ENCODE measurements at places on chromosomes 13 and 19. TPM values are rescaled to one million over a fixed set of nuclear protein-coding genes. Genes with fewer than 3 reads are reported as not detected.

FCHO1 gene
- total RNA-seq, result 1.7 TPM

CEACAM19 gene
- 5.3 TPM for total RNA-seq

KCTD15 gene
- 78.5 TPM for total RNA-seq

GPR12 gene
- not detected for total RNA-seq

- DNase-seq, result no peak
Measured at GRCh38 chr13:81591528-81592220, 1250.7 kb upstream of the SPRY2 start.

DNA sequence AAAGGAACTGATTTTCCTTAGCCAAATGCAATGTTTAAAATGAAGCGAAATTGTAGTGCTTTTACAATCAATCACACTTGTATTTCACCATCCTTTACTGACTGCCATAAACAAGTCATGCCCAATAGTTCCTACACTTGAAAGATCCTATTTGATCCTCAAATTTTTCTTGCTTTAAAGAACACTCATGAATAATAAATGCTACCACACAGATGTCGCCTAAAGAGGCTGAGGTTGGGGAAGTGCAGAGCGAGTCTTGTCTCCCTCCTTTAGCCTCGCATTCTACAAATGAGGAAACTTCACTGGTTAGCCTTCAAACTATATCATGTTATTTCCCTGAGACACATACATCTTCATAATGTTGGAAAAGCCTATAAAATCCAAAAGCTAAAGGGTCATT, 18.7 kb upstream of the AMER2 start:
- DNase-seq, result no peak

- peak; percentile 44 for DNase-seq
Measured at GRCh38 chr19:4970558-4971423, 1.9 kb downstream of the KDM4B start.

- DNase-seq, result no peak
Measured at GRCh38 chr13:46043647-46044046, 8.9 kb downstream of the ZC3H13 start.

DNA sequence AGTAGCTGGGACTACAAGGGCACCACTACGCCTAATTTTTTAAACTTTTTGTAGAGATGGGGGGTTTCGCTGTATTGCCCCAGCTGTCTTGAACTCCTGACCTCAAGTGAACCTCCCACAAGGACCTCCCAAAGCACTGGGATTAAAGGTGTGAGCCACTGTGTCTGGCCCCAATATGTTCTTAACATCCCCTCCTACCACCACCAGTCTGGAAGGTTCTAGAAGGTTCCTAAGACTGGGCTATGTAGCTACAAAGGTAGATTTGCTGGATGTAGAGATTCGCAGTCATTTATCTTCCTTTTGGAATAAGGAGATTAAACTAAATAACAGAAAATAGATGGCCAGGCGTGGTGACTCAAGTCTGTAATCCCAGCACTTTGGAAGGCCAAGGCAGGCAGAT, 5.3 kb downstream of the HSD17B14 start:
- no peak for DNase-seq

DNA sequence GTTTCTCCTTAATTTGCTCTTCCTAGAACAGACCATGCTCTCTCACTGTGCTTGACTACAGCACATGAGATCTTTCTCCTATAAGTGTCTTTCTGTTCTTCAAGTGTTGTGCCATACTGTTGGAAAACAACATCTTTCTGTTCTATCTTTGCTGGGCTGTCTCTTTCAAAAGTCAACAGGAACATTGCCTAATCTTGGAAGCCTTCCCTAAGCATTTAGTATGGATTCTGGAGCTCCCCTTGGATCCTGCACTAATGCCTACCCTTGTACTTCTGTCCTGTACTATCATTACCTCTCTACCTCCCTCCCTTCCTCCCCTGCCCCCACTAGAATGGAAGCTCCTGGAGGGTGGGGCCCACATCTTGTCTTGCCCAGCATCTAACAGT, 26.8 kb downstream of the STARD13 start:
- DNase-seq, result no peak

DNA sequence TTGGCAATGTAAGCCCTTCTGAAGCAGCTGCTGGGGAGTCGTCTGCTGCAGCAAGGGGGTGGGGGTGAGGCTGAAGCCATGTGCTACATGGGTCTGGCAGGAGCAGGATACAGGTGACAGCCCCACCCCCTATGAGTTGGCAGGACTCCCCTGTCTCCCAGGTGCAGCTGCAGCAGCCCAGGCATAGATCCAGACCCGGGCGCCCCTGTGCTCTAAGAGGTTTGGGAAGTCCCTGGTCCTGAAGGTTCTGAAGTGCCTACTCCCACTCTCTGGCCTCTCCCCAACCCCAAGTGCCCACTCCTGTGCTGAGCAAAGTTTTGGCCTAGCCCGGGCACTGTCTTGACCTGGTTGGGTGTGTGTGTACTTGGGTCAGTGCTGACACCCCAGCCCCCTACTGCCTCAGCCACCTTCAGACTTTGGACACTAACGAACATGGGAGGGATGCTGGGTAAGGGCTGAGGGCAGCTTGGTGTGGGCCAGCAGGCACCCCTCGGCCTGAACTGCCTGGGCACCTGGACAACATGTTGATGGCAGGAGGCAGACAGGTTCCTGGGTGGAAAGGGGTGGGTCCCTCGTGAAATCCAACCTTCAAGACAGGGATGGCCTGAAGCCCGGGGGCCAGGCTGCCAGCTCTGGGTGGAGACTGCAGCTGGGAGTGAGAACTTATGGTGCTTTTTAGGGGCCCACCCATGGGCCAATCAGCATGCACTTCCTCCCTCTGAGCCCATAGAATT, 54.1 kb upstream of the SLITRK6 start:
- no peak for DNase-seq

All from mammary epithelial cell (primary cell).